Chondrocyte (in vitro differentiated cells): ENCODE measurements at places on chromosomes 11 and 22. TPM values are rescaled to one million over a fixed set of nuclear protein-coding genes. Genes with fewer than 3 reads are reported as not detected.

LRRC75B gene
- 5.6 to 13.0 TPM (median 8.6 TPM) in 3 replicates for total RNA-seq

GRCh38 chr11:2809854-2810253 lies 75.7 kb downstream of the CDKN1C start:
- DNase-seq: no peak

COMT gene
- total RNA-seq: 66.6 to 186 TPM (median 177 TPM) in 3 replicates

DNA sequence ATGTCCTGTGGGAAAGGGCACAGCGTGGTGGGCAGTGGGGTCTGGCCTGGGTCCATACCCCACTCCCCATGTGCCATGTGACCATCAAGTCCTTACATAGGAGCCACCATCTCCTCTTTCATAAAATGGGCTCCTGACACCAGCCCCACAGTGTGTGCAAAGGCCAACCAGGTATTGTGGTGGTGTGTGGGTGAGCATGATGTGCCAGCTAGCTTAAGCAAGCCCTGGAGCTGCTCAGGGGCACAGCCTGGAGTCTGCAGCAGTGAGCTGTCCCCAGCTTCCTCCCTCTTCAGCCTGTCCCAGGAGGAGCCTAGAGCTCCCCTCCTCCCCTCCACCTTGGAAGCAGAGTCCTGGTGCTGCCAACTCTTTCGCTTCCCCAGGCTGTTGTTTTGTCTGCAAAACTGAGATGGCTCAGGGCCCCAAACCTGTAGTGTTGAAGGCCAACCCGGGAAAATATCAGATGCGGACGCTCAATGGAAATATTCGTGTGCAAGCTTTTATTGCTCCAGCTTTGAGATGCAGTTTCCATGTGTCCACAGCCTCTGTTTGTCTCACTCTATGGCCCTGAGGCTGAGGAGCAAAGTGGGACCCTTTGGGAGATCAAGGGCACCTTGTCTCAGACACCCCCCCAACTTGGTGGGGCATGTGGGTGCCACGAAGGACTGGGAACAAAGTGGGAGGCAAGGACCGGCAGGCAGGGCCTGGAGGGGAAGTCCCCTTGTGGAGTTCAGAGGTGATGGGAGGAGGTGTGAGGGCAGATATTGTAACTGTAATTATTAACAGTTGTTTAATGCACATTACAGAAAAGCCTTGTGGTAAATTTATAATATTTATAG lies 92.6 kb downstream of the CTTN start:
- peak; percentile 56 for DNase-seq

DNA sequence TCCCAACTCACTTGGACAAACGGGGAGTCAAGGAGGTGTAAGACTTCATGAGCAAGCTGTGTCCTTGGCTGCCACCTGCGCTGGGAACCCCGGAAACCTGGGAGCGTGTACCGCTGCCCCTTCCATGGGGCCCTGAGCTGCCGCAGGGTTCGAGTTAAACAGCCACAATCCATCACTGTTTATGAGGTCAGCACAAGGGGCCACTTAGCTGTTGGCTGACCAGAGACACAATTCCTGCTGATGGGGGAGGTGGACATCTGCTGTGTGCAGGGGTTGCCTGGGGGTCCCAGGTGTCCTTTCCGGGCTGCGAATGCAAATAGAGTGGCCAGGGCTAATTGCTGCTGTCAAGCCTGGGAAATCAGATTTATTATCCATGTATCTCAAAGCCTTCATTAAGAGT lies 549.3 kb downstream of the BRD1 start:
- DNase-seq: peak; percentile 32

- DNase-seq: no peak
Measured at GRCh38 chr11:62394825-62395538, 23.9 kb upstream of the SCGB1A1 start.

RGL4 gene
- total RNA-seq: not detected in 3 replicates

DNA sequence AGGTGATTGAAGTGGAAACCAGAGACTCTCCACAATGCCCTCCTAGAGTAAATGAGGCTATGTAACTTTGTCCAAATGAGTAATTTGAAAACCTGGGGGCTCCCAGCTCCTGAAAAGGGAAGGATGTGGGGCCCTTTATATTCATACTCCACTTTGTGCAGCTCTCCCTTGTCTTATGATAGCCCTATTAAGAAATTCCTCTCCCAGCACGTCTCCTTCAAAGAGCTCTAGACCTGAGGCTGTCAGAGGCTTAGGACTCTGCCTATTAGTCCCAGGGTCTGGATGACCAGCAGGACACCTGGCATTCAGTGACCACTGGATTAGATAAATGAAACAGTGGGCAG lies 2.1 kb downstream of the SLC43A1 start:
- no peak for DNase-seq

DNA sequence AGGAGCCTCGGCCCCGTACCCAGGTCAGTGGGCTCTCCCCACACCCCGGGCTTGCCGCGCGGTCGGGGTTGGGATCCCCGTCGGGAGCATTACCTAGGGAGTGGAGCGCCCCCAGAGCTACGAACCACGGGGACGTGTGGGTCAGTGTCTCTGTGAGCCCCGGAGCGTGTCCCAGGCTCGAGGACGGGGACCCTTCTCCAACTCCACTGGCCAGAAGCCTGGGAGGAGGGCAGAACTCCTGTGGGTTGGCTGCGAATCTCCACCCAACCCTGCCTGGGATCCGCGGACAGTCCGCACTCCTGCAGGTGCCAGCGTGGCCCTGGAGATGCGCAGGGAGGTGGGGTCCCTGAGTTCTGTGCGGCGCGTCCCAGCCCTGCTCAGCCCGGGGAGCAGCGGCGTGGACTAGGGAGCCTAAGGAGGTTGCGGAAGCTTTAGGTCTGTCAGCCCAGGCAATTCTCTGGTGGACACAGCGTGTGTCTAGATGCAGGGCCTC lies 346 bp downstream of the PPFIBP2 start:
- no peak for DNase-seq

GRCh38 chr11:105202844-105203548 lies 63.4 kb upstream of the CARD18 start:
- no peak for DNase-seq

TRIM6 gene
- 1.5 to 2.3 TPM (median 2.1 TPM) in 3 replicates for total RNA-seq

DNA sequence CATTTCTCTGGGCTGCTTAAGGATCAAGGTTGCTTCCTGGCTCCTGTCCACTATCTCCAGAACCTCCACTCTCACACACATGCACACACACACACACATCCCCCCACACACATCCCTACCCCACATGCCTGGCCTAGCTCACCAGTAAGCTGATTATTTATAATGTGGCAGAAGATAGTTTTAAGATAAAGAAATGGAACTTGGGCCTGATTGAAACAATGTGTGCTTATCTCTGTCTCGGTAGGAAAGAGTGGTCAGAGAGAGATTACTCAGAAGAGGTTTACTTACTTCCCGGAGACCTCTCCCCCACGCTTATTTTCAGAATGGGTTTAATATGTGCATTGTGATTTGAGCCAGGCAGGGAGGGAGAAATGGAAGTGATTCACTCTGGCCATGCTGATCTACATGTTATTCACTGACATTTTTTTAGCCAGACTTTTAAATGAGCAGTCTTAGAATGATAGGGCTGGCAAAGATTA lies 422.4 kb downstream of the TENM4 start:
- DNase-seq: no peak

- DNase-seq: no peak
Measured at GRCh38 chr22:24460418-24461089, 33.2 kb downstream of the ADORA2A start.

GRCh38 chr11:62930157-62930556 lies 9.0 kb upstream of the CHRM1 start:
- peak; percentile 40 for DNase-seq

TCN1 gene
- not detected in 3 replicates for total RNA-seq

DNA sequence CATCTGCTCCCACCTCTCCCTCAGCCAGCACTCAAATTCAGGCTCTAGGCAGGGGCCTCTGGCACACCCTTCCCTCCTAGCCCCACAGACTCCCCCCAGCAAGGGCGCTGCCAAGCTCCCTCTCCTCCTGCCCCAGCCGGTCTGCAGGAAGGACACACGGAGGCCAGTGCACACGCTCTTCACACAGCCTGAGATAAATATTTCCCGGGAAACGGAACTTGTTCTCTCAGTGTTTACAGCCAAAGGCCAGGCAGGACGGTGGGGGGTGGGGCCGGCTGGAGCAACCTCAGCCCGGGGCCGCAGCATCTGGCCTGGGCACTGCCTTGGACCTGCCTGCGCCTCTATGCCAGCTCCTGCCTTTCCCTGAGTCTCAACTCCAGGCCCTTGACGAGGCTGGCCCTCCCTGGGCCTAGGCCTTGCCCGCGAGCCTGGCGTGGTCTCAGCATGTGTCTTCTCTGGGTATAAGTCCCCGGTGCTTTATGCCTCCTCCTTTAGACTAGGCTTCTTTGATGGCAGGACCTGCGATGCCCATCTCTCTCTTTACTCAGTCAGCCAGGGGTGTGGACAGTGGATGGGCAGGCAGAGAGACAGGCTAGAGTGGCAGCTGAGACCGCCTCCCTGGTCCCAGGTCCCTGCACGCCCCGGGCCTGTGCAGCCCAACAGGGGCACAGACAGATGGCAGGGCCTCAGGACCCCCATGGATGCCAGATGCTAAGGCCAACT lies 48.4 kb downstream of the PDE2A start:
- no peak for DNase-seq

DNA sequence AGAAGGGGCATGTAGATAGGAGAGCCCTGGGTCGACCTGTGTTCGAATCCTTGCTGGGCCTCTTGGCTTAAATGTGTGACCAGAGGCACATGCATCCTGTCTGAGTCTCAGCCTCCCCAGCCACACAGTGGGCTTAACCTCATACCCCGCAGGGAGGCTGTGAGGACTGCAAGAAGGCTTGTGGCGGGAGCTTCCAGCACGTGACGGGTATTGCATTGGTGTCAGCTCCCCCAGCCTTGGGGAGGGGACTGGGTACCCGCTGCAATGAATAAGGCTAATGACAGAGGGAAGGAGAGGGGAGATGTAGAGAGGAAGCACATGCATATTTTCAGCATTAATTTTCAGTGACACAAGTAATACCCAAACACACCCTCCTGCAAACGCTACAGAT lies 8.1 kb downstream of the RASD2 start:
- DNase-seq: no peak

DNA sequence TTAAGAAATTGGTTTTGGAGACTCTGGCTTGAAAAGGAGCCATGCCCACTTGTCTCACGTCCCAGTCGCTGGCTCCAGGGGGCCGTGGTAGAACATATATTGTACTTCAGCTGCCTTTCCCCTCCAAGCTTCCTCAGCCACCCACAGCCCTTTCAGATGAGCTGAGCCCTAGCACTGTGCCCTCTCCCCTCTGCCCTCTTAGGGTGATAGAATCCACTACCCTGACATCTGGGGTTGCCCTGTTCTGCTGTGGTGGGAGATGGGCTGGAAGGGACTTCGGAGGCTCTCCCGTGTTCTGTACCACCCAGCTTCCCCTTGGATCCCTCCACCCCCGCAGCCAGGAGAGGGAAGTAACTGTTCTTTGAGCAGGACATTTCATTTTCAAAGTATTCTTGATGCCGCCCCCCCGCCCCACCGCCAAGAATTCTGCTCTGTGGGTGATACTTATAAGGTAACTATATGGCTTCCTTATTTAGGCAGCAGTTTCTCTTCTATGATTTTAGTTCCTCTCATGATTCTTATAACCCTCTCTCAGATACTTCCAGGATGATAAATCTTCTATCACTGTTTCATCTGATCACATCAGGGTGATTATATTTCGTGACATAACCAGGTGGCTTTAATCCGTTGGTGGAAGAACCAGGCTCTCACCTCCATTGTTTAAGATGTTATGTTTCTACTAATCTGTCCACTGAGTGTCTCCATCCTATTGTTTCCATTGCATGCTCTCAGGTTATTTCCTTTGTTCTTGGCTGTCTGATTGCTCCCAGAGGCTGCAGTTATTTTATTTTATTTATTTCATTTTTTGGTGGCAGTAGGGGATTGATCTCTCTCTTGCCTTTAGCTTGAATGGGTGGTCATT lies 24.1 kb downstream of the ZBTB16 start:
- no peak for DNase-seq

DNA sequence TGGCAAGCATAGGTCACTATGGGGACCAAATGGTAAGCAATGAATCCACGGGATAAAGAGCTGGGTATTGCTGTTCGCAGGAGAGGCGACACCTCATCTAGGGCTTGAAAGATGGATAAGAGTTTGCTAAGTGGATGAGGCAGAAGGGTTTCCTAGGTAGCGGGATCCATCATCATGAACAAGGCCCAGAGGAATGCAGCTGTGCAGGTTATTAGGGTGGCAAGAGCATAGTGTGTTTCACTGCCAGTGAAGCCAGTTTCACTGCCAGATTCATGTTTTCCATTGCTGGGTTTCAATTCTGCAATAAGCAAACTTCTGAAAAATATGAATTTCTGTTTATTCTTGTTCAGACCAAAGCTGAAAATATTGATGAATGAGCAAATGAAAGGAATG lies 27.2 kb downstream of the WEE1 start:
- DNase-seq: no peak

DNA sequence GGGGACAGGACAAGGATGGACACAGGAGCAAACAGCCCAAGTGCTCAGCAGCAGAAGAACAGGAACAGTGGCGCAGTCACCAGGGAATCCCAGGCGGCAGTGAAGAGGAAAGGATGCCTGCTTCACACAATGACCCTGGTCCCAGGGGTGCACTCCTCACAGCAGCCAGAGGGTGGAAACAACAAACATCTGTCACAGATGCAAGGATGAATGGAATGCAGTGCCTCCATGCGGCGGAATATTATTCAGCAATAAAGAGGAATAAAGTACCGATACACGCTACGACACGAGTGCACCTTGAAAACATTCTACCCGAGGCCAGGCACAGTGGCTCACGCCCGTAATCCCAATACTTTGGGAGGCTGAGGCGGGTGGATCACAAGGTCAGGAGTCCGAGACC lies 12.7 kb downstream of the CSNK1E start:
- DNase-seq: no peak

DNA sequence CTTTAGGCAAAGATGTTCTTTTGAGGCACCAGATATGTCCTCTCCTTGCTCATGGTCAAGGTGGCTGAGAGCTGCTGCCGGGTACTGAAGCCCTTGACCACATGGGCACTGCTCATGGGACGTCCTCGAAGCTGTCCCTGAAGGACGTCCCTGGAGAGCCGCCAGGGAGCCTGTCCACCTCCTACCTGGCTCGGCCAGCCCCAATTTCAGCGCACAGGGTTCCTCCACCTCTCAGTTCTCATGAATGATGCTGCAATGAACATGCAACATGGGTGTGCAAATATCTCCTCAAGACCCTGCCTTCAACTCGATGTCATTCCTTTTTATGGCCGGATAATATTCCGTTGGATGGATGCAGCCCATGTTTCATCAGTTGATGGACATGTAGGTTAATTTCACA lies 24.4 kb upstream of the TOLLIP start:
- no peak for DNase-seq

DEAF1 gene
- 67.6 to 70.4 TPM (median 67.9 TPM) in 3 replicates for total RNA-seq

GRCh38 chr22:30208631-30209603 lies 37.6 kb downstream of the LIF start:
- DNase-seq: peak; percentile 59

- DNase-seq: no peak
Measured at GRCh38 chr22:44889255-44889878, 120.4 kb downstream of the PHF21B start.

GRCh38 chr11:32231909-32232493 lies 141.1 kb downstream of the RCN1 start:
- no peak for DNase-seq
